ENCODE measurements at places on chromosomes 4 and X.

- no peak for DNase-seq
Observed at GRCh38 chr4:154018659-154019058, 229.8 kb upstream of the SFRP2 start.

- DNase-seq = no peak
Observed at GRCh38 chrX:79604364-79604763, 237.2 kb upstream of the ITM2A start.

DNA sequence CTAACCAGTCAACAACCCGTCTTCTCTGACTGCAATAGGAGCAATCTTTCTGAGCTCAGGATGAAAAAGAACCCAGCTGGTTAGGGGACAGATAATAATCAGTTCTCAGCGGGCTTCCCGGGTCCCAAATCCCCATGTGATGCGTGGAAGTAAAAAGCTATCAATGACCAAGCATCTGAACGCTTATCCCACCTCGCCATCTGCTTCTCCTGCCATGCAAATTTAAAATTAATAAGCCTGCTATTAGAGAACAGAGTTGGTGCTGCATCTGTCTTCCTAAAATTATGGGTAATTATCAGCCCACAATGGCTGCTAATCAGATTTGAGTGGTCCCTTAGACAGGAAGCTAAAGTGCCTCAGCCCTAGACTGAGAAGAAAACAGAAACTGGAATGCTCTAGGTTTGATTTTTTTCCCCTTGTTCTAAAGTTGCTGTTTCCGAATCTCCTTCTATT, 37.5 kb downstream of the AFAP1 start:
- no peak for DNase-seq

- DNase-seq = no peak
Observed at GRCh38 chrX:10107483-10107882, 49.3 kb upstream of the CLCN4 start.

- DNase-seq = no peak
Observed at GRCh38 chr4:39029752-39030694, 2.2 kb downstream of the TMEM156 start.

GRCh38 chrX:129695535-129695934, 40.8 kb upstream of the APLN start:
- DNase-seq = no peak

DNA sequence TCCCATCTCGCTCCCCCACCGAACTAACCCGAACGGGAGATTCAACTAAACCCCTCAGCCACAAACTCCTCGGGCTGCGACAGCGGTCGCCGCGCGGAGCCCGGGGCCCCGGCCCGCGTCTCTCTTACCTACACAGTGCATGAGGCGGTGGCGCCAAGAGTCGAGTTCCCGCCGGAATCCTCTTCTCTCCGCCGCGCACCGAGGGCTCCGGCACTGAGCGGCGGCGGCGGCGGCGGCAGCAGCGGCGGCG, 160 bp downstream of the LCORL start:
- DNase-seq = no peak

DNA sequence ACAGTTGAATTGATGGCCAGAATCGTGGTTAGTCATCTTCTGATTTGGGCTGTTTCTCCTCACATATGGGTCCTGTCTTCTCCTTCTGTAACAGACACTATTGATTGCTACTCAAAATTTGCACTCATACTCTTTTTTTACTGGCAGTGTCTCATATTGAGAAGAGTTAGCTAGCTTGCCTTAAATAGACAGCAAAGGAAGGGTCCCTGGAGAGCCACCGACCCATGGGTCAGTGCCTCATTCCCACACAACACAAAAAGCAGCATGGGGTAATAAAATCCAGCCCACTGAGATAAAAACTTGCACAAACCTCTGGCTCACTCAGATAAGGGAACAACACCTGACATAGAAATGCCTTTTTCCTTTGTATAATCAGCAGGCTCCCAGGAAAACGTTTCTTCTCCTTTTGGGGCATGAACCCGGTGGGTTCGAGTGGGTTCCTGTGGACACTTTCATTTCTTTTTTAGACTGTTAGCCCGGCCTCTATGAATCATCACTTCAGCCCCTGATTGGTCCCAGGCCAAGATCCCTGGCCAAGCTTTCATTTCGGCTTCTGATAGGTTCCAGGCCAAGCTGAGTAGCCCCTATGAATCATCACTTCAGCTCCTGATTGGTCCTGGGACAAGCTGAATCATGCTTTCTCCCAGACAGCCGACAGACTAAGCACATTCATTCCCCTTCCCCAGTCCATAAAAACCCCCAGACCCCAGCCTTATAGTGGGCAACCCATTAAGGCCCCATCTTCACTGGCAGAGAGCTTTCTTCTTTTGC, 408.1 kb downstream of the DCAF12L2 start:
- DNase-seq = no peak

DNA sequence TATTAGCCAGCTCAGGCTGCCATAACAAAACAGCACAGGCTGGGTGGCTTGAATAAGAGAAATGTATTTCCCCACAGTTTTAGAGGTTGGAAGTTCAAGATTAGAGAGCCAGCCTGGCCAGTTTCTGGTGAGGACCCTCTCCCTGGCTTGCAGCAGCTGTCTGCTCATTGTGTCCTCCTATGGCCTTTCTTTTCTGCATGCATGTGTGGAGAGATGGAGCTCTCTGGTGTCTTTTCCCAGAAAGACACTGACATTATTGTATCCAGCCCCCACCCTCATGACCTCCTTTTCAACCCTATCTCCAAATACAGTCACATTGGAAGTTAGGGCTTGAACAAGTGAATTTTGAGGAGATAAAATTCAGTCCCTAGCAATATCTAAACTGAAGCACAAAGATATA, 263.8 kb upstream of the PABPC4L start:
- DNase-seq = no peak

GRCh38 chr4:156238171-156238570, 284.5 kb upstream of the CTSO start:
- DNase-seq = no peak

GRCh38 chr4:153273751-153274150, 69.5 kb downstream of the TRIM2 start:
- no peak for DNase-seq

GRCh38 chrX:65920620-65921019, 119.3 kb downstream of the VSIG4 start:
- no peak for DNase-seq

GRCh38 chr4:162582180-162582579, 418.4 kb upstream of the FSTL5 start:
- no peak for DNase-seq

- DNase-seq = no peak
Observed at GRCh38 chr4:159256037-159256436, 153.2 kb downstream of the RAPGEF2 start.

GRCh38 chr4:61200187-61200915, at the start of gene ADGRL3:
Gene ADGRL3 (plus strand): TSS chr4:61200326.
- no peak for DNase-seq

DNA sequence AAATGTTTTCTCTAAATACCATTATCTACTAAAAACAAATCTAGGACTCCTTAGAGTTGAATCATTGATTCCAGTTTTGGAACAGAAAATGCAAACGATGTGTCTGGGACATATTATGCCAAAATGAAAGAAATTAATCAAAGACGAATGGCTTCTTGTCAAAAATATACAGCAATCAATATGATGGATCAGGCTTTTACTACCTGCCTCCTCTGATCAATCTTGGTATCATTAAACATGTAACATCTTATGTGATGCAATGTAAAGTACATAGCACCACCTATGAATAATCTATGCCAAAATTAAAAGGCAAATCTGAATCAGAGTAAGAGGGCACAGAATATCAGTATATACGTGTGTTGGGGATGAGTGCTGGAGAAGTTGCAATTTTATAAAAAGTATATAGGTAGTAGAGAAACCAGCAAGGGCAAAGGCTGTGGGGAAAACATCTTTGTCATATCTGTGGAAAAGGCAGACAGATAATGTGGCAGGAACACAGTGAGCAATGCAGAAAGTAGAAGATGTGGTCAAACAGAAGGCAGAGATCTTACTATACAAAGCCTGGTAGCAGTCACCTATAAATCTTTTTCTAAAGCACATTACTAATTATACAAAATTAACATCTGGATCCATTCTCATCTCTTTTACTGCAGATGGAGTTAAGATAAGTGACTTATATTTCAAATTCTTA, 152.7 kb downstream of the ANTXR2 start:
- no peak for DNase-seq

DNA sequence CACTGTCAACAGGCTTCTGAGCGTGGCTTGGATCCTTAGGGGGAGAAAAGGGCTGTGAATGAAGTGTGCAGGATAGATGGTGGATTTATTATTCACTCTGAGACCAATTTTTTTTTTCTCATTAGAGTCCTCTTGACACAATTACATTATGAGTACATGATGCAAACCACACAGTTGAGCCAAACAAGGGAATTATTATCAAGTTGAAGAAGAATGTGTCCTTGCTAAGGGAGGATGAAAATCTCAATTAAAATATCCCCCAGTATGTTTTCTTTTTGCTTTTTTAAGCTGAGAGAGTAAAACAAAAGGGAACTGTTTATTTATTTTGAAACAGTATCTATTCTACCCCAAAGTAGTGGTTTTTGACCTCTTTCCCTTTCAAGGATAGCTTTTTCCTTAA, 40.4 kb downstream of the RPS3A start:
- no peak for DNase-seq

DNA sequence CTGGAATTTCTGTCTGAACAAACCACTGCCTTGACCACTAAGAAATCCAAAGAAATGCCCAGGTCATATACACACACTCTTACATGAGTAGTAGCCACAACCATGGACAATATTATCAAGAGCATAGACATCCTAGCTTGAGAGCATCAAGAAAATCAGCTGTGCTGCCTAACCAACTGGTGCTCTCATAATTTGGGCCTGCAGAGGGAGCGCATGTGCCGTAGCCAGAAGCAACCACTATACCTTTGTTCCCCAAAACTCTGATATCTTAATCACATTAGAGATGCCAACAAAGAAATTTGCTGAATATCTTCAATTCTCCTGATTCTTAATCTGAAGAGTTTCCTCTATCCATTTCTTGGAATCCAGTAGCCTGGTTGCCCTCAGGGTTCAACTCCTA, 163.6 kb downstream of the ZNF674 start:
- peak; percentile 14 for DNase-seq

DNA sequence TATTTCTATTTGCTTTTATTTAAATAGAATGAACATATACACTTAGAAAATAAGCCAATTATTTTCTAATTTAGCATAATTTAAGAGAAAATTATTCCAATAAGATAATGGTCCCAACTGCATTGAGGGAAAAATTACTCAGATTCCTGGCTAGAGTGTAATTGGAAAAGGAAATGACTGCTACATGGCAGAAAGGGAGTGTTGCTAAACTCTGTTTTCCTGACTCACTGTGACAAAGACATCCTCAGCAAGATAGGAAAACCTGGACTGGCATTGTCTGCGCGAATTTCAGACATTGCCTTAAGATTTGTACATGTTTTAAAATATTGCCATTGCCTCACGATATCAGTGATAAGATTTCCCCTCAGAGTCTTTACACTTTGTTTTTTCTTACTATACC, 8.2 kb downstream of the TNIP3 start:
- peak; percentile 44 for DNase-seq

DNA sequence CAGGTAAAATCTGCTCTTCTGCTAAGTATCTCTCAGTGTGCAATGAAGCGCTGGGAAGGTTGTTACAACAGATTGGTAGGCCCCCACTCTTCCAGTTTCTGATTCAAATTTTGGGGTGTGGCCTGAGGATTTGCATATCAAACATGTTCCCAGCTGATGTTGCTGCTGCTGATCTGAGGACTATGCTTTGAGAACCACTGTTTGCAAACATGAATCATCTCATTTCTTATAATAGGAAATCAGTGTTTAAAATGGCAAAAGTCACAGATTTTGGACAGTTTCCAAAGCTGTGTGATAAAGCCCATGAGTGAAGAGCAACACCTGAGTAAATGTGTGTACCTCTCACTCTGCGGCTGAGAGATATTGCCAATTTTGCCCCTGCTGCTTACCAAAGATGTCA, 36.2 kb upstream of the NDNF start:
- DNase-seq = no peak

DNA sequence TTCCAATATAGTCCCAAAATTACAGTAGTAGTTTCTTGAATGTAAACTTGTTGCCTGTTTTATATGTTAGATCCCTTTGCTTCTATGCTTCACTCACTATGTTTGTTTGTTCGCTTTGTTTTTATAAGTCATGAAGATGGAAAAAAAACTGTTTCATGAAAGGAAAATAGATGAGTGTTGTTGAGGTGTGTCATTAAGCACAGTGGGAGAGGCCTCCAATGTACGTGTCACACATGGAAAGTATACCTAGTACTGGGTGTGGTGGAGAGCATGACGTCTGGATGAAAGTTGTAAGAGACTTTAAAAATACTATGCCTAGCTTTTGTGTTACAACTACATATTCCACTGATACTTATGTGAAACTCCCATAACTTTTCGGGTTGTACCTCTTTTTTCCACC, 28.4 kb downstream of the PLS3 start:
- no peak for DNase-seq

GRCh38 chrX:16134936-16135335, 11.6 kb downstream of the GRPR start:
- no peak for DNase-seq

- DNase-seq = no peak
Observed at GRCh38 chr4:26590639-26591038, 6.8 kb downstream of the TBC1D19 start.

GRCh38 chrX:39728025-39728424, 369.7 kb downstream of the BCOR start:
- DNase-seq = no peak

DNA sequence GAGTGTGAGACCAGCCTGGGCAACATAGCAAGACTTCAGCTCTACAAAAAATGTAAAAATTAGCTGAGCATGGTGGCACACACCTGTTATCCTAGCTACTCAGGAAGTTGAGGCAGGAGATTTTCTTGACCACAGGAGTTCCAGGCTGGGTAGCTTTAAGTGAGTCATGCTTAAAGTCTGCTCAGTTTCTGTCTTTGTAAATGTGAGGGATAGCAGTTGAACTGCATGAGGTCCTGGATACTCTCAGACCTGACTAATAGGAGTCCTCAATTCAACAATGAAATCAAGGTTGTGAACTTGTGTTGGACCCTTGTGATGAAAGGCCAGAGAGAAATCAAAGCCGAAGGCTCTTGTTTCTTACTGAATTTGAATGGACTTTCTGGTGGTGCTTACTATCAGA, 45.2 kb downstream of the STARD8 start:
- no peak for DNase-seq

GRCh38 chr4:79013756-79014155, 74.5 kb upstream of the PAQR3 start:
- DNase-seq = no peak

DNA sequence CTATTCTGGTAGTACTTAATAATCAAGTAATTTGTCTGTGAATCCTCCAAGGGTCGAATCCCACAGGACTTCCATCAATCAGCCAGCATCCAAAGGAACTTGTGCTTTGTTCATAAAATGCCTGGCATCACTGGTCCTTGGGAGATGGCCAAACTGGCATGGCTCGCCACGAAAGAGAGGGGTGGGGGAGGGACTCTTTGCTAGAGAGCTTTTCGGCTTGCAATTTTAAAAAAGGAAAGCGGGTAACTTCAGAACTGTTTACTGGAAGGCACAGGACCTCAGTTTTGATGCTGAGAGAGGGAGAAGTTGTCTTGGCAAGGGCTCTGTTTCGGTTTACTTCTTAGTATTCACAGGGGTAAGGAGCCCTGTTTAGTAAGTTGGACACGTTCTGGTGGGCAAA, 79.4 kb upstream of the FHL1 start:
- no peak for DNase-seq
